A549 (cell line): ENCODE measurements at places on chromosomes 4 and X. TPM values are rescaled to one million over a fixed set of nuclear protein-coding genes. Genes with fewer than 3 reads are reported as not detected.
A peak's percentile ranks its signal among the peaks of the same experiment; 100 is the strongest.

GRCh38 chr4:110505440-110505839 lies 29.5 kb downstream of the ENPEP start:
- no peak for DNase-seq

DNA sequence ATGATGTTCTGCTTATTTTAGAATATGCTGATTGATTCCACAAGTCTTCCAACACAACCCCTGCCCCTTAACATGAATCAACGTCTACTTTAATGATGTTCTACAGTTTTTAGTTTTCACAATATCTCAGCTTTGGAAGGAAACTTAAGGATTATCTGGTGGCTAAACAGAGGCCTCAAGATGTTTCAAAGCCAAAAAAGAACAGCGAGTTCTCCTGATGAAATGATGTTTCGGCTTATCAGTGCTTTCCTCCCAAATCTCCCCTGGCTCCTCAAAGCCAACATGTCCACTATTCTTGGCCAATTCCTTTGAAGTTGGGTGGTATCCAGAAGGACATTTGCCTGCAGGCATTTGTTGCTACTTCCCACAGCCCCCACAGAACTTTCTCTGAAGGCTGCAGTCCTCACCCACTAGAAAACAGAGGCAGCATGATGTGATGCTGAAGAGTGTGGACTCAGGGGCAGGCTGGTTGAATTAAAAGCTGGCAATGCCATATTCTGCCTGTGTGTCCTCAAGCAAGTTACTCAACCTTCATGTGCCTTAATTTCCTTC lies 87.3 kb downstream of the ADGRG4 start:
- no peak for DNase-seq

DNA sequence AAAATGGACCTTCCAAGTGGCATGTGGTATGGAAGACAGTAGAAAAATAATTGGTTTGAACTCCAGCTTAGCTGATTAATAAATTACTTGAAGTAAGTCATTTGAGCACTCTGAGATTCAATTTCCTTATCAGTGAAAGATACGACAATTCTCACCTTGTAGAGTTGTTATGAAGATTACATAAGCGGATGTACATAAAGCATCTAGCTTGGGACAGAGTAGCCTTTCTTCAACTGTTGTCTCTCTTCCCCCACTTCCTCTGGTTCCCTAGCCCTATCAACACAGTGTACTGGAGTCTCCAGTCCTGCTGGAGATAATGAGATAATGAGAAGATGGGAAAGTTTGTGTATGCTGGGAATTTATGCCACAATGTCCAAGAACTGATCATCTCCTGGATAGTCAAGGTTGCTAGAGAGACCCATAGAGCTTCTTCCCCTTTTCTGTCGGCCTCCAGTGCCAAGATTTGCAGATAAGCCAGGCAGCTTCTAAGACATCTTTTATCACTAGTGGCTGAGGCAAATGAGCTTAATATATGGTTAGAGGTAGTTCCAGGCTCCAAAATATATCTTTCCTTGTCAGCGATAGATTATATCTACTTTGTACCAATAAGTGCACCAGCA lies 33.9 kb downstream of the VSIG4 start:
- no peak for DNase-seq

GRCh38 chr4:156794863-156795262 lies 176.7 kb downstream of the PDGFC start:
- DNase-seq = no peak

DNA sequence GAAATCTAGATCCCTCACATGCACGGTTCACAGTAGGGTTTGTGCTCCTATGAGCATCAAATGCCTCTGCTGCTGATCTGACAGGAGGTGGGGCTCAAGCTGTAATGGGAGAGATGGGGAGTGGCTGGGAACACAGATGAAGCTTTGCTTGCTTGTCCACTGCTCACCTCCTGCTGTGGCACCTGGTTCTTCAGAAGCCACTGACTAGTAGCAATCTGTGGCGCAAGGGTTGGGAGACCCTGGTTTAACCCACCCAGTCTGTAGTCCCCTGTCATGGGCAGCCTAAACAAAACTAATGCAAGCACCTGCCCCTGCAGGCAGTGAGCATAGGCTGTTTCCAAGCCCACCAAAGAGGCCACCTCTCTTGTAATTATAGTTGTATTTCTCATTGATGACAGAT lies 116.6 kb downstream of the SHOX start:
- DNase-seq = no peak

GRCh38 chr4:167826281-167826680 lies 266.1 kb upstream of the ANXA10 start:
- no peak for DNase-seq

- DNase-seq = no peak
Observed at GRCh38 chr4:3297066-3297859, 4.4 kb downstream of the RGS12 start.

GRCh38 chrX:8204943-8205342 lies 33.9 kb upstream of the VCX2 start:
- DNase-seq = no peak

GRCh38 chr4:102392033-102392744 lies 46.9 kb upstream of the SLC39A8 start:
- no peak for DNase-seq

- DNase-seq = peak; percentile 89
Observed at GRCh38 chrX:115560978-115561604, at the start of gene PLS3. PLS3 (plus strand) TSS chrX:115561174; CDS start chrX:115610251, 49,077 bp downstream.

DNA sequence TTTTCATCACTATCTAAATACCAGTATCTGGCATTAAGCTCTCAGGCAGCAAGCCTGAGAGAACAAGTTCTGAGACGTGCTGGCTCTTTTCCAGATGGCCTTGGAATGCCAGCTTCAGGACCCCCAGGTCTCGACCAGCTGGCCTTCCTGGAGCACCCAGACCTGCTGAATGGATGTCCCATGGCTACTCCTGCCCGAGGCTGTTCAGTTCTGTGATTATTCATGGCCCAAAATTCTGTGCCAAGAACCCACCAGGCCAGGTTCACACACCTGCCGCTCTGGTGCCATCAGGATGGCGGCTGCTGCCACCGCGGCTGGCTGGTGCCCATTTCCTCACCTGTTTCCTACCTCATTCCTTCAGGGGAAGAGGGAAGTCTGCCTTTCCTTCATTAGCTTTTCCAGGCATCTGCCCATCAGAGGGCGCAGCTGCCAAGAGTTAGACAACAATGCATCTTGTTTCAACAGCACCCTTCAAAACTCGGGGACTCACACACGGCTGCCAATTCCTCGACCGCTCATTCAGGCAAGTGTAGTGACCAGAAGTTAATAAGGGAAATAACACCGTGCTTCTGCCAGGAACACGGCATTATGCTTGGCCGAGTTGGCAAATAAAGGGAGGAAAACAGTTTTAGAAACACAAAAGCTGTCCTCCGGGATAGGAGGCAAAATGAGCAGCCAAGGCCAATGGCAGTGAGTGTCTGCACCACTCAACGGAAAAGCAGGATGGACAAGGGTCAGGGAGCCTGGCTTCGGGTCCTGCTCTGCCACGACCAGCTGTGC lies 173.8 kb downstream of the NSUN7 start:
- DNase-seq = no peak

GRCh38 chr4:173508386-173509035 lies 21.5 kb downstream of the HAND2 start:
- DNase-seq = no peak

DNA sequence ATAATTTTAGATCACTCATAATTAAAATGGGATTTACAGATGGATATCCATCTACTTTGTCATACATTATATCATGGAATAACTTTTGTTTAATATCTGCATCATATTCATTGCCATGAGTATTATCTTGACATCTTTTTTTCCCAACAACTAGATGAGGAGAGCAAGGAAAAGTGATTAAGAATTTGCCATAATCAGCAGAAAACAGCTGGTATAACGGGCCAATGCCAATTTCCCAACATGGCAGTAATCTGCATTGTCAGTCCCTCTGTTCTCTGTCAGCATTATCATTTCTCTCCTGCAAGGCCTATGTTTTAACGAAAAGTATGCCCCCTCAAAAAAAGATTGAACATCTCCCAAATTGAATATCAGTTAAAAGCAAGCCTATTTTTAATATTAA lies 314.0 kb downstream of the FRMPD4 start:
- DNase-seq = no peak

DNA sequence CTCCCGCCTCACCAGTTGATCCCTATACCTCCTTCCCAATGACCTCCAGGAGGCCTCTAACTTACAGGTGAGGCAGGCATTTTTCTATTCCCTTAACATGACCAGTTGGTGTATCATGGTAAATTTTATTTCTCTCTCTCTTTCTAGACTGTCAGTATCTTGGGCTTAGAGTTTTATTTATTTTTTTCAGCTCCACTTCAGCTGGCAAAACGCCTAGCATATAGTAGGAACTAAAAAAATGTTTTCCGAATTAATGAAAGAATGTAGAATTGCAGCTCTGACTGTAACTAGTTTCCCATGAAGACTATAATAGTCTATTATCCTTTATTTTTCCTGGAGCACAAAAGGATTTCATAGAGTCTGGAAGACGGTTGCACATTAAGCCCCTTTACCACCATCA lies 84.8 kb downstream of the PDE5A start:
- DNase-seq = no peak

- DNase-seq = no peak
Observed at GRCh38 chr4:104394406-104395167, 100.1 kb downstream of the CXXC4 start.

The KIAA1210 gene
- not detected in 3 replicates for polyA plus RNA-seq

The SULT1B1 gene
- 0.01 TPM in 2 of 3 replicates, not detected in the other for polyA plus RNA-seq

The TMEM31 gene
- not detected in 3 replicates for polyA plus RNA-seq

The GLOD5 gene
- polyA plus RNA-seq = not detected in 3 replicates

The IL3RA gene
- 0.05 to 0.12 TPM in 2 of 3 replicates, not detected in the other for polyA plus RNA-seq

The FAM236A gene
- not detected in 3 replicates for polyA plus RNA-seq
